ENCODE measurements at places on chromosomes 3 and 15. TPM values are rescaled to one million over a fixed set of nuclear protein-coding genes. Genes with fewer than 3 reads are reported as not detected.
A peak's percentile ranks its signal among the peaks of the same experiment; 100 is the strongest.

STAC gene
- polyA plus RNA-seq: 54.1 TPM

PLA2G4F gene
- polyA plus RNA-seq: 0.15 TPM

ERICH6 gene
- not detected for polyA plus RNA-seq

SLCO2A1 gene
- polyA plus RNA-seq: 2.6 TPM

DNA sequence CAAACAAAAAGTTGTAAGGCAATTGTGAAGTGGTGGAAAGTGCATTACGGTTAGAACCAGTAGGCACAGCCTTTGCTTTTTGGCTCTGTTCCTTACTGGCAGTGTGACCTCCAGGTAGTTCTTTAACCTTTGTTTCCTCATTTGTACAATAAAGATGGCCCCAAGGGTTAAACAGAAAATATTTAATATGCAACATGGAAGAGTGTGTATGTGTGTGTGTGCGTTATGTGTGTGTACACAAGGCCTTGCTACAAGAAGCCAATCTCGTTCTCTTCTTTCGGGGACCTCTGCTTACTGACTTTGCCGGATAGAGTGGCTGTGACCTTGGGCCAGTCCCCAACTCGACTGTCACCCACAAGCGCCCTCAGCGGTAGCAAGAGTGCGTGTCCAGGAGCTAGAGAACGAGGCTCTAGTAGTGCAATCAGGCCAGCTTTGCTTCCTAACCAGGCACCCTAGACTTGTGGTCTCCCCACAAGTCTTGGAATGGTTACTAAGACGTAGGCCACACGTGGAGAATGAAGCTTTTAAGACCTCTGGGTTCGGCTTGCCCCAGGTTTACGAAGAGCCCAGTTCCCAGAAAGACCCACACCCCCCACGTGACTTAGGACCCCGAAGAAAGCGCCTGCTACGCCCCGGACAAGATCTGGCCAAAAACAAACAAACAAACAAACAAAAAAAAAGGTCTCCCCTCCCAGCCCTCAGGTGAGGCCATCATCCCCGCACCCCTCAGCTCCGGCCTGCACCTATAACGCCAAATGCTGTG is 593 bp downstream of the CIAO2A start:
- peak; percentile 62 for DNase-seq

GRCh38 chr15:70494517-70494851 is 268.9 kb downstream of the UACA start:
- DNase-seq: no peak

DNA sequence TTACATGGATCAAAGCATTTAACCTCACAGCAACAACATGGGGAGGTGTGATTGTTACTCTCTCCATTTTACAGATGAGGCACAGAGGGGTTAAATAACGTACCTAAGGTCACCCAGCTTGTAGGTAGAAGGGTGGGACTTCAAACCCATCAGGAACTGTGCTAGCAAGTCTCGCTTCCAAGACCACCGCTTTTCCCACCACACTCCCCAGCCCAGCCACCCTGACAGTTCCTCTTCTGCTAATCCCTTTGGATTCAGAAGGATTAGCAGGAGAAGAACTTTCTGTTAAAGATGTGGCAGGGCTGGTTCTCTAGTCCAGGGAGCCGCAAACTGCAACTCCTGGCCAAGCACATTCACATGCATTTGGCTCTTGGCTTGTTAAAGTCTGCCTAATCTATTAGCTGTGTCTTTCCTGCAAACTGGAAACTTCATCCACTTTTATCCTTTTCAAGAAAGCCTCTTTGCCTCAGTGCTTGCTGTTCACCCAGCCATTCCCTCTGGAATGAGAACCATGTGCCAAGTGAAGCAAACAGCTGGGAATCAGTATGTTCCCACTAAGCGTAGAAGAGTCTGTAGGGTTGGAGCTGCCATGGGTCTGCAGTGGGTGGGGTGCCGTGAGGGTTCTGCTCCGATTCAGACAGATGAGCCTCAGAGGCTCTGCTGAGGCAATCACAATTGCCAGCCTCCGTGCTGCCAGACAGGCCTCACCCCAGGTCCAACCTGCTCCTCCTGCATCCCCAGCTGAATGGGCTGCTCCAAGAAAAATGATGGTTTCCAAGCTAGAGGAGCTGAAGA is 44.6 kb downstream of the POMGNT2 start:
- DNase-seq: peak; percentile 52

DNA sequence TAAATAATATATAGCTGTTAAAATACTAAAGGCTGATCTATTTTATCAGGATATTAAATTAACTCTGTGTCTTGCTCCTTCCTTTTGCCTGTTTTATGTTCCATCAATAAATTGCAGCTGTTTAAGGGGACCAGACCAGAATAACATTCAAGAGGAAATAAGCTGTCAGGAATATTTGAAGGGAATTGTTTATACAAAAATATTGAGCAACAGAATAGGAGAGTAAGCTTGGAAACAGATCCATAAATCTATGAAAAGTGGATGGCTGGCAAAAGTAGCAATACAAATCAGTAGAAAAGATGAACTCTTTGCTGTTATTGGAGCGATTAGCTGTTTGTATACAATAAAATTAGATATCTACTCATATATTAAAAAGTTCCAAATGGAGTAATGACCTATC is 36.2 kb upstream of the PLSCR2 start:
- no peak for DNase-seq

- DNase-seq: no peak
Observed at GRCh38 chr3:182385356-182385755, 407.9 kb upstream of the ATP11B start.

- DNase-seq: peak; percentile 86
Observed at GRCh38 chr3:42014921-42015533, 53.1 kb upstream of the ULK4 start.

DNA sequence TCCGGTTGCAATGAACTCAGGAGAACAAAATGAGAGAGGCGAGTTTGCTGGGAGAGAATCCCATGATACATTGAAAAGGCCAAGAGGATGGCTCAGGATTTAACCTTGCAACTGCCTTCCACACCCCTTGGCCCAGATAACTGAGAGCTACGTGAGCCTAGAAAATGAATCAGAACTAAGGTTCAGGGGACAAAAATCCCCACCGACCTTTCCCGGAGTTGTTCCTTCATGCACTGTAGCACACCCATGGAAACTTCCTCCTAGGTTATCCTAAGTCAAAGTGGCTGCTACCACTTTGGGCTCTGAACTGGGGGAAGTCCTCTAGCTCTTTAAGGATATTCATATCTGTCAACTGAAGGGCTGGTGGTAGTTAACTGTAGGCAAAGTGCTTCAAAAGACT is 58.3 kb upstream of the SLC4A7 start:
- DNase-seq: no peak

DNA sequence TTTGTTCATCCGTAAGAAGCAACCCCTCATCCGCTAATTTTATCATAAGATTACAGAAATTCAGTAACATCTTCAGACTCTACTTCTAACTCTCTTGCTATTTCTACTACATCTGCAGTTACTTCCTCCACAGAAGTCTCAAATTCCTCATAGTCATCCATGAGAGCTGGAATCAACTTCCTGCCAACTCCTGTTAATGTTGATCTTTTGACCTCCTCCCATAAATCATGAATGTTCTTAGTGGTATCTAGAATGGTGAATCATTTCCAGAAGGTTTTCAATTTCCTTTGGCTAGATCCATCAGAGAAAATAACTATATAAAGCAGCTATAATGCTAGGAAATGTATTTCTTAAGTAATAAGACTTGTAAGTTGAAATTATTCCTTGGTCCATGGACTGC is 115.1 kb downstream of the TAFA4 start:
- DNase-seq: no peak

All from muscle of leg (tissue), 16 donors.